ENCODE measurements at places on chromosomes 12 and 14.

GRCh38 chr14:37413504-37414003, 181.5 kb downstream of the FOXA1 start:
- DNase-seq: no peak

- DNase-seq: no peak
Observed at GRCh38 chr14:54474232-54474793, 14.5 kb downstream of the GMFB start.

DNA sequence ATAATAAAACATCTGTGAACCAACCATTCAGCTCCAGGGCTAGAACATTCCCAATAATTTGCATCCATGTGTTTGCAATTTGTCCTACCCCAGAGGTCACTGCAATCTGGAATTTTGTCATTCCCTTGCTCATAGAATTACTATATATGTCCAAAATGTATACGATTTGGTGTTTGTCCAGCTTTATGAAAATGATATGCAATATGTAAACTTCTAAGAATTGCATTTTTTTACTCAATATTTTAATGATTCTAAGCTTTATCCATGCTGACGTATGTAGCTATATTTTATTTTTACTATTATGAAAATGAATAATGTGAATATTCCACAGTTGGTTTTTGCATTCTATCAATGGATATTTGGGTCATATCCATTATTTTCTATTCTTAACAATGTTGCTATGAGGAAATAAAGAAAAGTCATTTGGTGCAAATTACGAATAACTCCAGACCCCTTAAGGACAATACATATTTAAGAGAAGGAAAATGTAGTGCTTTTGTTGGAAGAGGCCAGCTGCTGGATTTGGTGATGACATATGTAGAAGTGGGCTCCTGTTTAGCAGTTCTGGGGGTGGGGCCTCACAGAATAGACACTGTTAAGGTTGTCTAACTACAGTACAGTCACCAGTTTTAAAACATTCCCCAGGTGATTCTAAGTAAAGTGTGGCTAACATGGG, 139.4 kb downstream of the SLC38A4 start:
- no peak for DNase-seq

- DNase-seq: no peak
Observed at GRCh38 chr14:30982533-30982932, 42.9 kb upstream of the AP4S1 start.

DNA sequence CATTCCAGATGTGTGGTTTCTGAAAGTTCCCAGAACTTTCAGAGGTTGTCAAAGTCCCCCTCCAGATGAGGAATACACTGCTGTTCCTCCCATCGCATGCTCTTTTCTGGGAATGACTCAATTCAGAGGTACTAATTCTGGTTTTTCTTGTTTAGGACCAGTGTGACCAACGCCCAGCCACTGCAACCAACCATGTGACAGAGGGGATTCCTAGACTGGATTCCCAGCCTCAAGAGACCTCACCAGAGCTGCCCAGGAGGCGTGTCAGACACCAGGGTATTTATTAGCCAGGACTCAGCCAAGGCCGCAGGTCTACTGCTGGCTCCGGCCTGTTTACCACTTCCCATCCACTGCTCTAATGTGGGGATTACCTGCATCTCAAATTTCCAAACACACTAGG, 24.2 kb downstream of the TRAFD1 start:
- DNase-seq: no peak

Data from T-helper 1 cell (primary cell).